Spinal cord (tissue), 10 donors: ENCODE measurements at places on chromosomes 11 and 22. TPM values are rescaled to one million over a fixed set of nuclear protein-coding genes. Genes with fewer than 3 reads are reported as not detected.

Gene NRGN
- 1.5 TPM for total RNA-seq

Gene CBLIF
- total RNA-seq: not detected

Gene NAALADL1
- total RNA-seq: 25.2 TPM

DNA sequence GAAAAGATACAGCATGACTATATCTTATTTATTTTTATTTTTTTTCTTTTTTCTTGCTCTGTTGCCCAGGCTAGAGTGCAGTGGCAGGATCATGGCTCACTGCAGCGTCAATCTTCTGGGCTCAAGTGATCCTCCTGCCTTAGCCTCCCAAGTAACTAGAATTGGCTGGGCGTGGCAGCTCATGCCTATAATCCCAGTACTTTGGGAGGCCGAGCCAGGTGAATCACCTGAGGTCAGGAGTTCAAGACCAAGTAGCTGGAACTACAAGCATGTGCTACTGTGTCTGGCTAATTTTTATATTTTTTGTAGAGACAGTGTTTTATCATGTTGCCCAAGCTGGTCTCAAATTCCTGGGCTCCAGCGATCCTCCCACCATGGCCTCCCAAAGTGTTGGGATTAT, 28.3 kb upstream of the CCDC134 start:
- no peaks in the 10 kb centered on the region for H3K4me1 ChIP-seq
- DNase-seq: no peak
- H3K4me3 ChIP-seq: no peak overlapping the region
- H3K27ac ChIP-seq: no peak overlapping the region
- H3K36me3 ChIP-seq: no peaks in the 10 kb centered on the region

DNA sequence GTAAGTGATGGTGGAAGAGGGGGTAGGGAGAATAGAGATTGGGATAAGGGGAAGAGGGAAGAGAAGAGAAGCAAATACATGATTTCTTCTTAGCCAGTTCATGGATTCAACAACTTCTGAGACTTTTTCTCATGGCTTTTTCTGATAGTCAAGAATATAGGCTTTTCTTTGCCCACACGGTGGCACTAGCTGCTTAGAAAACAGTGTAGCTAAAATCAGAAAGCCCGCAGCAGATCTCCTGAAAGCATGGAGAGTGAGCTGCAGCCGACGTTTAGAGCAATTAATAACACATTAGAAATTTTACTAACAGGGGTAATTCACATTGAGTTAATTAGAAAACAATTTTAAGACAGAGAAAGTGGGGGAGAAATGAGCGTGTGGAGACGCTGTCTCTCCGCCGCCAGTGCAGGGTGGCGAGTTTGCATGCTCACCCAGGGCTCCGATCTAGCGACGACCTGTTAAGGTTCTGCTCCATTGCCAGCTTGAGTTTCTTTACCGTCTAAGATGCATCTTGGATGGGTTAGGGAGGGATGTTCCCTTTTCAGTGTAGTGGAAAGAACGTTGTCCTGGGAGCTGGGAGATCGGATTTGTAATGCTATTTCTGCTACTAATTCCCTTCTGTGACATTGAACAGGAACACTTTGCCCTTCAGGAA, 3.3 kb upstream of the RAG1 start:
- no peaks in the 10 kb centered on the region for H3K27me3 ChIP-seq
- H3K4me1 ChIP-seq: peaks cover 3% of the 10 kb centered on the region

- H3K4me1 ChIP-seq: peaks cover 7% of the 10 kb centered on the region
- H3K4me3 ChIP-seq: no peak overlapping the region
- H3K36me3 ChIP-seq: no peaks in the 10 kb centered on the region
Measured at GRCh38 chr22:32325811-32326237, 31.8 kb upstream of the RFPL3 start.

- H3K27ac ChIP-seq: no peak overlapping the region
- H3K36me3 ChIP-seq: peaks cover 69% of the 10 kb centered on the region
- no peaks in the 10 kb centered on the region for H3K27me3 ChIP-seq
- peaks cover 10% of the 10 kb centered on the region for H3K4me1 ChIP-seq
- no peak overlapping the region for H3K4me3 ChIP-seq
Measured at GRCh38 chr11:65205602-65205967, 23.9 kb downstream of the CAPN1 start.

- no peaks in the 10 kb centered on the region for H3K36me3 ChIP-seq
- H3K27ac ChIP-seq: no peak overlapping the region
- no peaks in the 10 kb centered on the region for H3K27me3 ChIP-seq
Measured at GRCh38 chr22:20610243-20610686, 102.9 kb downstream of the MED15 start.

DNA sequence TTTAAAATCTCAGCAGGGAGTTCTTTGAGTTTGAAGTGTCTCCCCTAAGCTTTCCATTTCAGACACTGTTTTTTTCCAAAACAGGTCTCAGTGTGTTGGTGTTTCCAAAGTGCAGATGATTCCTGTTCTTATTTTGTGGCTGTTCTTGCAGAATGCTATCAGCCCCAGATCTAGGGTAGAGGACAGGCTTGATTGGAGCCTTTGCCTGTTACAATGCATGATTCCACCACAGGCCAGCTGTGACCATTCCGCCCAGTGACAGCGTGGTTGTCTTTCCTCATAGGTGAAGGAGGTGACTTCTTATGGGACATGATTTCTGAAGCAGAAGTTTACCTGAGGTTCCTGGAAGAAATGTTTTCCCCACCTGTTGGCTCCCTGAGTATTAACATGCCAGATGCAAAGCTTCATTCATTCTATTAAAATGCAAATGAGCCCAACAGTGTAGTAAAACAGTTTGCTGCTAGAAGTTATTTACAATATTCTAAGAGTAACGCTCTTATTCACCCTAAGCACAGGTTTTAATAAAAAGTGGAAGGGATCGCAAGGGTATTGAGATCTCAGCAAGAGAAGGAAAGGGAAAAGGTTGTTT, 36.9 kb upstream of the BIRC3 start:
- peak; percentile 48 for DNase-seq
- no peaks in the 10 kb centered on the region for H3K36me3 ChIP-seq
- H3K4me1 ChIP-seq: peaks cover 3% of the 10 kb centered on the region
- no peak overlapping the region for H3K4me3 ChIP-seq
- H3K27me3 ChIP-seq: no peaks in the 10 kb centered on the region
- no peak overlapping the region for H3K27ac ChIP-seq

DNA sequence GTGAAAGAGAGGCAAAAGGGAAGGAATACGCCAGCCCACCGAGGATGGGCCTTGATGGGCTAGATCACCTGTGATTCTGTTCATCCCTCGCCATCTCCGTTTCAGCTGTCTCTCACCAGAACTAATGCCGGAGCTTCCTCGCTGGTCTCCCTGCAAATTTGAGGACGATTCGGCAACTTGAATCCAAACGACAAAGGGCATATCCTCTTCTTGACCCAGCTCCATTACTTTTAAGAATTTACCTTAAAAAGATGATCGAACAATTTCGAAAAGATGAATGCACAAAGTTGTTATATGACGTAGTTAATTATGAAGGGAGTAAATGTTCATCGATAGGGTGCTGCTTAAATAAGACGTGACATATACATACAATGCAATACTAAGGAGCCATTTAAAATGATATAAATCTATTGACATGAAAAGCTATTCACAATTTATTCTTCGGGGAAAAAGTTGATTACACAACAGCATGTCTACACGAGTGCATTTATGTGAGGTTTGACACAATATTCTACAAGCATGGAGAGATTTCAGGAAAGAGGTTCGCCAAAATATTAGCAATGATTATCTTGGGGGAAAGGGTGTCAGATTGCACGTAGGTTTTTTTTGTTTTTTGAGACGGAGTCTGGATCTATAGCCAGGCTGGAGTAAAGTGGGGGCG, 937 bp upstream of the FAM168A start:
- no peaks in the 10 kb centered on the region for H3K27me3 ChIP-seq
- no peak for DNase-seq
- H3K36me3 ChIP-seq: no peaks in the 10 kb centered on the region
- peak overlapping the region; percentile 95 for H3K27ac ChIP-seq
- H3K4me3 ChIP-seq: peak overlapping the region; percentile 89

DNA sequence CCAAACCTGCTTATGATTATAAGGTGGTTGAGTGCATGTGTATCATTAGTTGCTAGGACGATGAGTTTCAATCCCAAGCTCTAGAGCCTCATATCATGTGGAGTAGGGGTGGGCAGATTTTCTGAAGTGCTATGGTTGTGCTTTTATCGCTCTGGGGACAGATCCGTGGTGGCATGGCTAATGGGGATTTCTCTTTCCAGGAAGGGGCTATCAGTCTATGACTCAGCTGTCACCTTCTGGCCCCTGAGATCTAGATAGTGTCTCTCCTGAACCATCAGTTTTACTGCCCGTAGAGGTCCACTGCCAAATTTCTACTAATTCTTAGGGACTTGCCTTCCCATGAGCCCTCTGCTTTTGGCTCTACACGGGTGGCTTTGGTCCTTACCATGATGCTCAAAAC, 51.8 kb downstream of the FDX1 start:
- H3K4me1 ChIP-seq: peaks cover 3% of the 10 kb centered on the region
- H3K27ac ChIP-seq: no peak overlapping the region
- no peaks in the 10 kb centered on the region for H3K36me3 ChIP-seq
- DNase-seq: no peak

DNA sequence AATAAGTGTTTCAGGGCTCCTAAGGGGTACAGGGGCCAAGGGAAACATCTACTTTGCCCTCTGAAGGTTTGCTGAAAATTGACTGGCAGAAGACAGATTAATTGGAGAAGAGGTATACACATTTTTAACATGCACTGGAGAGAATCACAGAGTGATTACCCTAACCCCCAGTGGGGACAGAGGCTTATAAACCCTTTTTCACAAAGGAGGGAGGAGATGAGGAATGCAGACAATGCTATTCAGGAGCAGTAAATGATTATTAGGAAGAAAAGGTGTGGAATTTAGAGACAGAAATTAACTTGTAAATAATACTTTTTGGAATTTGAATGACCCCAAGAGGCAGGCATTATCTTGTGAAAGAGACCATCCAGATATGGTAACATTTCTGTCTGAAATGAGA, 582.4 kb upstream of the B3GAT1 start:
- H3K4me3 ChIP-seq: no peak overlapping the region
- no peaks in the 10 kb centered on the region for H3K36me3 ChIP-seq
- DNase-seq: no peak
- H3K27ac ChIP-seq: no peak overlapping the region
- H3K4me1 ChIP-seq: no peaks in the 10 kb centered on the region

DNA sequence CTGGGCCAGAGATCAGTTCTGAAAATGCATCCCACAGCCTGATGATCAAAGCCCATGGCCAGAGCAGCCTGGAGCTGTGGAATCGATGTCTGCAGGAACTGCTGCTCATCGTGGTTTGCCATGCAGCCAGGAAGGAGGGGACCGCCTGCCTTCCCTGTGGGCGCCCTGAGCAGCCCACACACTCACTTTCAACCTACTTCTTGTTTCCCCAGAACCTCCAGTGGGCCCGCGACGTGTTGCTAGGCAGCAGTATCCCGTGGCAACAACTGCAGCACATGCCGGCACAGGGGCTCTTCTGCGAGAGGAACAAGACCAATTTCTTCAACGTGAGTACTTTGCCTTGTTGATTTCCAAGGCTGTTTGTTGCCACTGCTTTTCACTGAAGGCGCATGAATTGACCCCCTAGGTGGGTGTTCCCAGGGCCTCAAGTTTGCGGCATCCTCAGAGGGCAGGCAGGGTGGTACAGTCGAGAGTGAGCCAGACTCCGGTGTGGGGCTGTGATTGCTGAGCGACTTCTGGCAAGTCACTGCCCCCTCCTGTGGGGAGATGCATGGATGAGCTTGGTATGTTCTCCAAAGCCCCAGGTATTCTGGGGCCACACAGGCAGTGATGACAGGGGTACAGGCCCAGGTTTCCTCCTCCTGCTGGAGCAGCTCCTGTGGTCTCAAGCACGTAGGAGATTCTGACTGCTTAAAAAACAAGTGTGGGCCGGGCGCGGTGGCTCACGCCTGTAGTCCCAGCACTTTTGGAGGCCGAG, 47.0 kb upstream of the SUSD2 start:
- H3K27ac ChIP-seq: peak overlapping the region; percentile 57
- no peaks in the 10 kb centered on the region for H3K27me3 ChIP-seq
- peak; percentile 88 for DNase-seq
- H3K4me1 ChIP-seq: peaks cover 36% of the 10 kb centered on the region
- peaks cover 65% of the 10 kb centered on the region for H3K36me3 ChIP-seq
